NCI-H2171 (cell line): ENCODE measurements at places on chromosomes 1 and 21.

GRCh38 chr1:204149635-204150565, 1.9 kb downstream of the ETNK2 start:
- no peak for DNase-seq

DNA sequence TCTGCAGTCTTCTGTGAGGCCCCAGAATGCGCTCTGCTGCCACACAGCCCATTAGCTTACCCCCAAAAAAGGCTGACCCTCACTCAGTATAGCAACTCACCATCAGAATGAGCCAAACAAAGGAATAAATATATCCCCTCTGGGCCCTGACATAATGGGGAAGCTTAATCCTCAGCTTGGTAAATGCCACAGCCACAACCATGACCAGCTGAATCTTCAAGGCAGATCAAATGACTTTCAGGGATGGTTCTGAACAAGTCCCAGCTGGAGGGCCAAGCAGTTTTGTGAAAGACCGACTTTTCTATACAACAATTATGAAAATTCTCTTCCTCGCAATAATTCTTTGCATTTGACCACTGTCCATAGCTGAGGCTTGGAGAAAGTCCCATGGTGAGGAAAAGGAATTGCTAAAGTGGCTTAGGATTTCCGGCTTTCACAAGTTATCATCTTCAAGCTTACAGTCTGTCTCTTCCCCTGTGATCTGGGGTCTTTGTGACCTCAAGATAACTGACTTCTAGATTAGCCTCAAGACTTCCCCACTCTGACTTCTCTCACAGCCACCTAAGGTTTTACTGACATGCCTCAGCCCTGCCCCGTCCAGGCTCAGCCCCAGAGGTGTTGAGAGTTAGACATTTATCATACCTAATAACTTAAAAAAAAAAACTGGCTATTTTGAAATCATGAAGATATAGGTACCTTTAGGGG, 47.8 kb upstream of the PBX1 start:
- DNase-seq: no peak

DNA sequence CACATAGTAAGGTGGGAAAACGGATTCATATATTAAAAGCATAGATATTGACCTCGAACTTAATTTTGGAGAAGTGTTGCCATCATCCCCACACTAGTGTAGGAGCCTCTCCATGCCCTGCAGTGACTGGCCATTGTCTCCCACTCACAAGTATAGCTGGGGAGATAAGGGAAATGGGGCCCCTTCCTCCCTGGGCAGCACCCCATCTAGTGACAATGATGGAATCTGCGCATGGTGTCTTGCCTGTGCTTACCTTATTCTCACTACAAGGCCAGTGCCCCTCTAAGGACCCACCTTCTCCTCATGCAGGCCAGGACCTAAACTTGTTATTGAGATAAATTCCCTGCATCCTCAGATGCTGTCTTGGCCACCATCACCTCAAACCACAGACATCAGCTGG, 374.9 kb downstream of the NTNG1 start:
- no peak for DNase-seq

- DNase-seq: no peak
These were observed 193.6 kb downstream of the RGS7 start for GRCh38 chr1:241163363-241163762.

GRCh38 chr1:201896951-201897391, 8.3 kb downstream of the SHISA4 start:
- DNase-seq: no peak

- DNase-seq: no peak
These were observed 47.2 kb upstream of the ERRFI1 start for GRCh38 chr1:8073112-8073855.

DNA sequence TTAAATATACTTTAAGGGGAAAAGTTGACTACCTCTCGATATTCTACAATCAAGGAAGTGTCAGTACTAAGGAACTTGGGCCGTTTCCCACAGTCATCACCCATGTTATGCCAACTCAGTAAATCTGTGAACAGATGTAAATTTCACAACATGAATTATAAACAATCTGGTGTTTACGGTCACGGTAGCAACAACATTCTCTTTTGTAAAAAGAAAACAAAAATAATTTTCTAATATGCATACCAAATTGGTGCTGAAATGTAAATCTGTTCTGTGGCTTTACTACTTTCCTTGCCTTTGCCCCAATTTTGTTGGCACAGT, 1.2 kb downstream of the SH3GLB1 start:
- DNase-seq: no peak

DNA sequence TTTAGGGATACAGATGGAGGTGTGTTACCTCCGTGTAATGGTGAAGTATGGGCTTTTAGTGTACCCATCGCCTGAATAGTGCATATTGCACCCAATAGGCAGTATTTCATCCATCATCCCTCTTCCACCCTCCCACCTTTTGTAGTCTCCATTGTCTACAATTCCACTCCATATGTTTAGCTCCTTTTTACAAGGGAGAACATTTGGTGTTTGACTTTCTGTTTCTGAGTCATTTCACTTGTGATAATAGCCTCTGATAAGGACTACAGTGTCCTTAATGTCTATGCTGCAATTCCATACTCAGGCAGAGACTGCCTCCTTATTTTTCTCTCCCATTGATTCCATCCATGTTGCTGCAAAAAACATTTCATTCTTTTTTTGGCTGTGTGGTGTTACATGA, 48.7 kb downstream of the OVGP1 start:
- peak; percentile 33 for DNase-seq

DNA sequence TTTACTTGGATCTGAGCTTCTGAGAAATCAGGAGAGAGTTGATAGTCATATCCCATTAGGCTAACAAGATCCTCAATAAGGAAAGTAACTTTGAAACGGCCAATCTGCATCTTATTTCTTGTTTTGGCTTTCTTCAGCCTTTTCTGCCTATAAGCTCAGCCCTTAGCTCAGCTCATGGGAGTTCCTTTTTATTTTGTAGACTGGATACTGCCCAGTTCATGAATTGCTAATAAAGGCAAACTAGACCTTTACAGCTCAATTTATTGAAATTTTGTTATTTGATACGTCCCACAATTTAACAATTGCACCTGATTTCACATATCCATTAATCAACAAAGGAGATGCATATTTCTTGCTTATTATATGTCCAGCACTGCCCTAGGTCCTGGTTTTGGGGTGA, 22.7 kb downstream of the NENF start:
- no peak for DNase-seq

GRCh38 chr1:214571281-214571680, 19.9 kb upstream of the PTPN14 start:
- DNase-seq: no peak

GRCh38 chr1:237864338-237865244, 26.1 kb downstream of the ZP4 start:
- no peak for DNase-seq

GRCh38 chr1:239426821-239427475, 40.6 kb downstream of the CHRM3 start:
- no peak for DNase-seq

- peak; percentile 85 for DNase-seq
These were observed 15.2 kb downstream of the ITPKB start for GRCh38 chr1:226723657-226724532.

DNA sequence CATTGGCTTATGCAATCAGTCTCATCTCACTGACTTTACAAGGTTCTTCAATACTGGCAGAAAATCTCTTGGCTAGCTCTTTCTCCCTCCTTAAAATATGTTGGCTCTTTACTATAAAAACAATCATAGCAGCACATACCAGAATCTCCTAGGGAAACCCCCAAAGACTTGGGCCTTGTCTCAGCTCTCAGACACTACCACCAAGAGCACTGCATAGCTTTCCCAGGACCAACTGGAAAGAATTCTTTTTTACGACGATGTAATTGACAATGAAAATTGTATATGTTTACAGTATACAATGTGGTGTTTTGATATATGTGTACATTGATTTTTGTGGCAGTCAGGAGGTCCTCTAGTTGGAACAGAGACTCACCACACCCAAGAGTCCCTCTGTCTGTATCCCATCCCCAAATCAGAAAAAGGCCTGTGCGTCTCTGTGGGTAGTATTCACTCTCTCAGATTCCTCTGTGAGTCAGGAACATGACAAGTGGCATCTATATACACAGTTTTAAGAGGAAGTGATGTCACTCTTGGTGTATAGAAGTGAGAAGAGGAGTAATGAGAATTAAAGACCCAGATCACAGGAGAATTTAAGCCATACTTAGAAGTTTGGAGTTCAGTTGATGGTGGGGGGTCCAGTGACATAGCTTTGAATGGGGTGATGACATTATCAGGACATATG, 21.1 kb downstream of the SMAP2 start:
- no peak for DNase-seq

GRCh38 chr1:8415526-8416278, 97.8 kb downstream of the SLC45A1 start:
- DNase-seq: no peak

GRCh38 chr1:20601129-20601825, 12.4 kb downstream of the CDA start:
- DNase-seq: no peak

DNA sequence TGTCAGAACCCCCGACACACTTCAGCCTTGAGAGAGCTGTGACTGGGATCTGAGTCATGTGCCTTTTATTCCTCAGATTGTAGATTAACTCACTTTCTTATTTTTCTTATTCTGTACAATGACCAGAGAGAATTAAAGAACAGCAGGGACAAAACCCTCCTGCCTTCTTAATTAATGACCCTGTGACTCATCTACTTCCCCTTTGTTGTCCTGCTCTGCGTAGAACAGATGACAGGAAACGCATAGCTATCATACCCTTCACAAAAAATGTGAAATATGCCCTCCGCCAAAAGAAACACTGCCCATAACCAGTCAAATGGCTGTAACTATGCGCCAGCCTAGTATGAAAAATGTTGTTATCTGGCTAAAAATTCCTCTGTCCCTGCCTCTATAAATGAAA, 9.1 kb upstream of the PADI2 start:
- no peak for DNase-seq

GRCh38 chr1:29272147-29272907, 36.0 kb downstream of the PTPRU start:
- DNase-seq: no peak

- DNase-seq: no peak
These were observed 106.3 kb downstream of the HIVEP3 start for GRCh38 chr1:41812453-41812852.

- no peak for DNase-seq
These were observed 40.6 kb upstream of the SLC2A1 start for GRCh38 chr1:42999308-42999707.

DNA sequence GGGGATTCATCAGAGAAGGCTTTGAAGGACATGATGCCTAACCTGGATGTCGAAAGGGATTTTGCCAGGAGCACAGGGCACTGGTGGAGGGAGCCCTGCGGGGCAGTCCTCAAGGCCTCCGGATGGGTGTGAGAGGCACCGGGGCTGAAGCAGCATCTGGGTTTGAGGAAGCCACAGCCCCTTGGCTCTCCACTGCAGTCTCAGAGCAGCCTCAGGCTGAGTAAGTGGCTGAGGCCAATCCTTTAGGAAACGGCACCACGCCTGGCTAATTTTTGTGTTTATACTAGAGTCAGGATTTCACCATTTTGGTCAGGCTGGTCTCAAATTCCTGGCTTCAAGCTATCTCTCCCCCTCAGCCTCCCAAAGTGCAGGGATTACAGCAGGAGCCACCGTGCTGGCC, 12.0 kb downstream of the ERVH48-1 start:
- no peak for DNase-seq

GRCh38 chr1:20134995-20135394, 4.1 kb upstream of the PLA2G2F start:
- no peak for DNase-seq

DNA sequence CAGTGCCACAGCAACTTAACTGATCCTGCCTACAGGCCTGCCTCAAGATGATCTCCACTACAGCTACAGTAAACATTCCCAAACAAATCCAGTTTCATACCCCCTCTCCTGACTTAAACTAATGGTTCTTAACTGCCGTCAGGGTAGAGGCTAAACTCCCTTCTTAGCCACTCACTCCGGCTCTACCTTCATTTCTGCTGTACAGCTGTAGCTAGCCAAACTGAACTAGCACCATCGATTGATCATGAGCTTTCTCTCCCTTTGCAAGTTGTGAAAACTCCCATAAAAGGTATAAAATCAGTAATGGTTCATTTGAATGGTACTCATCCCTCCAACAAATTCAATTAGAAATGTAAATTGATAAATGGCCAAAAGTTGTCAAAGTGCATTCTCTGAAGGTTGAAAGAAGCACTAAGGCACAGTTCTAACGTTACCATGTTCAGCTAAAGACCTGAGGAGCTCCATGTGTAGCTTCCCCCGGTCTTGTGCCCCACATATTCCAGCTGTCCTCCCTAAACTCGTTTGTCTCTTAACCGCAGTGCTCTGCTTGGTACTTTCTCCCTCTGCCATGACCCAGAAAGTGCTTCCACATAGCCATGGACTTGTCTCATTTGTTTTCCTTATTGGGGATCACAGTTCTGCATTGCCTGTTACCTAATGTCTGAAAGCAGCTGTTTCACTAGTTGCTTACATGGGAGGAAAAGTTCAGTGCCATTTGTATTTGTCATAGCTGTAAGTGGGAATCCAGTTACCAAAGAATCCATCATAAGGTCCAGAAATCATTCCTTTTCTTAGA, 49.8 kb downstream of the DHX9 start:
- no peak for DNase-seq

- no peak for DNase-seq
These were observed 137.4 kb downstream of the FGGY start for GRCh38 chr1:59434336-59434735.

GRCh38 chr1:239550178-239550577, 163.8 kb downstream of the CHRM3 start:
- no peak for DNase-seq

DNA sequence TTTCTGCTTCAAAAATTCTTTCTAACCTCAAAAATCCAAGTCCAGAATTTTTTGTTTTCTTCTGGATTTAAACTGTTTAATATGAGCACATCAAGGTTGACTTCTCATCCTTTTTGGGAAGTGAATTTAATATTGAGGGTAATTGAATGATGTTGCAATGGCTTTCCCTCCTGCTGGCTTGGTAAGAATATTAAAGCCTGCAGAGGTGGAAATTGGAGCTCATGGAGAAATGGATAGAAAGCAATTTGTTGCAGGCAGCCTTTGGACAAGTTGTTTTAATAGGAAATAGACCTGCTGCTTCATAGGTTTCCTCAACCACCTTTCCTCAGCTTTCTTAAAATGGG, 124.7 kb downstream of the SYT2 start:
- DNase-seq: no peak

DNA sequence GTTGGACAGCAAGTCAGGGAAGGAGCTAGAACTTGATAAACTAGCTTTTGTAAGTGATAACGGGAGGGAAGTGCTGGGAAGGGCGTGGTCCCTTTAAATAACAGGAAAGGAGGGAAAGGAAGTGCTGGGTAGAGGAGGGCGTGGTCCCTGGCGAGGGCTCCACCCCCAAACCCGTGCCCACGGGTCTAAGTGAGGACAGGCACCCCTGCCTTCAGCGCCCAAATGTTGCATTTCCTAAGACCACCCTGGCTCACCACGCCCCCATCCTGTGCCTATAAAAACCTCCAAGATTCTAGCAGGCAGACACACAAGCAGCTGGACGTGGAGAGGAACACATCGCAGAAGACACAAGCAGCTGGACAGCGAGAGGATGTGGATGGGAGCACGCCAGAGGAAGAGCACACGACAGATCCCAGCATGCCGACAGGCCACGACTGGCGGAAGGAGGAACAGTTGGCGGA, 58.5 kb downstream of the PALMD start:
- DNase-seq: peak; percentile 5
